Mucosa of descending colon (tissue), 3 donors: ENCODE measurements at places on chromosomes 2 and 18. TPM values are rescaled to one million over a fixed set of nuclear protein-coding genes. Genes with fewer than 3 reads are reported as not detected.

TFCP2L1 gene
- total RNA-seq = 107 TPM

EMX1 gene
- 0.96 TPM for total RNA-seq

MBD5 gene
- 69.8 TPM for total RNA-seq

KCNIP3 gene
- 4.1 TPM for total RNA-seq

CASP10 gene
- total RNA-seq = 66.1 TPM

UGT1A1 gene
- total RNA-seq = 4.0 TPM

PLCL1 gene
- 1.6 TPM for total RNA-seq
